ENCODE measurements at places on chromosomes 4 and X.

DNA sequence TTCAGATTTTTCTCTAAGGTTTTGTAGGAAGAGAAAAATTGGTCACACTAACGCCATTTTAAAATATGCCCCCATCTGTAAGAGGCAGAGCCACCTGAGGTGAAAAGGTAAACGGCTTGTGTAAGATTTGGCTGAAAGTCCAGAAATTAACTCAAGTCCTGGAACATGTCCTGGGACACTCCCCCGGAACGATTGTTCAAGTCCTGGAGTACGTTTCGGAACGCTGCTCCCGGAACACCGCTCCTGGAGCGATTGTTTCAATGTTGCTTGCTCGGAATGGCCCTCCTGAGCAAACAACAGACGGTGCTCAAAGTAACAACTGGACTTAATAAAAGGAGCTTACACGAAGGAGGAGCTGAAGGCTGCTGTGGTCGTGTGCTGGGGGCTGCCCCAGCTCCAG lies 796.5 kb upstream of the SLIT2 start:
- no peak for DNase-seq

DNA sequence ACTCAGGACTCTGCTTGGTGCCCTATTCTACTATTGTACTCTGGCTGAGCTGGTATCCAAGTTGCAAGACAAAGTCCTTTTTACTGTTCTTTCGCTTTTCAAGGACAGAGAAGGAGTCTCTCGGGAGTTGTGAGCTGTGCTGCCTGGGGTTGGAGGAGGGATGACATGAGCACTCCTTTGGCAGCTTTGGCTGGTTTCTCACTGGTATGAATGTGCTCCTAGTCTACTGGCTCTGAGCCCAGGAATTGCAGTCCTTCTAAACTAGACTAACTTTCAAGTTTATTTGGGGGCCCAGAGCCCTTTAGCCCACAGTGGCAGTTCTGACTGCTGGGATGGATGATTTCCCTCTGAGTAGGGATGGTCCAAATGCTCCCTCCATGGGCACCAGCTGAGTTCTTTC lies 997.1 kb downstream of the RAB28 start:
- no peak for DNase-seq

GRCh38 chrX:16589211-16589610 lies 60.7 kb upstream of the S100G start:
- no peak for DNase-seq

GRCh38 chr4:18454349-18454748 lies 432.8 kb upstream of the LCORL start:
- DNase-seq = no peak

GRCh38 chr4:141117935-141118334 lies 15.3 kb downstream of the RNF150 start:
- no peak for DNase-seq

DNA sequence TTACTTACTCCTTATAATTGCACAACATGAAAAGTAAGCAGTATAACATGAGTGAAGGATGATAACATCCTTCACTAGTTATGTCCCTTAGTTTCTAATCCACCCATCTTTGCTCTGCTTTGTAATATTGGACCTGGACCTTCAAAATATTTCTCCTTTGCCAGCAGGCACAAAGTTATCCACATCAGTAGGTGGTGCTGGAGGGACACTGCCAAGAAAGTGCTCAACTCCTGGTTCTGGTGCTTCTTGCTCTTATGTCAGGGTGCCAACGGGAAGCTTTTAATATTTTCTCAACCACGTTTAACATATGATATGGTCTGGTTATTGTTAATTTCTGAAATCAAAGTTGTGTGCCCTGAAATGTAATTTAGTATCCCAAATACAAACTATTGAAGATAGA lies 49.1 kb downstream of the TMEM165 start:
- DNase-seq = no peak

- no peak for DNase-seq
These were observed 14.4 kb downstream of the HTT-AS start for GRCh38 chr4:3059943-3060342.

DNA sequence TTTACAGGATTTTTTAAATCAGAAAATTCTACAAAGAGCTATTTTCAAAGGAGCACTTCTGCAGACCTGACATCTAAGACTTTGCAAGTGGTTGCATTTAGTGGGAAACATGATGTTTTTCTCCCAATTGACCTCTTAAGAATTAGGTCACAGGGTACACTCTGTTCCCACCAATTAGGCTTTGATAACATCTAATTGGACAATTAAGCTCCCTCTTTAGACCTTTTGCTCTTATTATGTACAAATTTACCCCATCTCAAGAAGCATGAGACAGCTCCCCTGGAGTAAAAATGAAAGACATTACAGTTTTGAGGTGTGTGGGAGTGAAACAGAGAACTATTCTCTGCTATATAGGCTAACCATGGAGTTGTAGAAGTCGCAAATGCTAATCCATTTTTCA lies 31.8 kb upstream of the AGA start:
- DNase-seq = no peak

GRCh38 chrX:43971966-43972961 lies 926 bp downstream of the NDP start:
- no peak for DNase-seq

GRCh38 chrX:56783450-56783831 lies 54.4 kb downstream of the NBDY start:
- peak; percentile 62 for DNase-seq

DNA sequence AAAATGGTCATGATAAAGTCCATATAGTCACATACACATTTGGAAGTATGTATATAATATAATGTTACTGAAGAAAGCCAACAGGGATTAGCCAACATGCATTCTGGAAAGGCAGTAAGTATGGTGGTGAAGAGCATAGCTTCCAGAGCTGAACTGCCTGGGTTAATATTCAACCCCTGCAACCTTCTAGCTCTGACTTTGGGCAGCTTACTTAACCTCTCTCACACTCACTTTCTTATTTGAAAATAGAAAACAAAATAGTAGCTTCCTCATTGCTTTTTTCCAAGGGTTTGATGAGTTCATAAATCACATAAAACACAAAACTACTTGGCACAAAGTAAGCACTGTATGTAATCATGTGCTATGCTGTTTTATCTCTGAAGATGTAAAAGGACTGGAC lies 216.4 kb downstream of the CHIC2 start:
- no peak for DNase-seq

DNA sequence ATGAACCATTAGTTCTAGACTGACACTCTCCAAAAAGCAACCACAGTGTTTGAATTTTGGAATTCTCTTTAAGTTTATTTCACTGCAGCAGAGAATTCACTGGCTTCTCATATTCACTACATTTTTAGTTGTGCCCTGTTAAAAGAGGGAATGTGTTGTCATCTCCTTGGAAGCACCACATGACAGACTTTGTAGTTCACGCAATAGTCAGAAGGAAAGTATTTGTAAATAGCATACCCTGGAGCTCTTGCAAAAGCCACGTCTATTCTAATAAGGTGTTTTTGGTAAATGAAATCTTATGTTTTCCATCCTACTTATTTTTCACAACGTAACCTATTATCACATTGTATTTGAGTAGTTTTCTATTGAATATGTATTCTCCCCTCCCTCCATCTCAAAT lies 25.8 kb downstream of the DOCK11 start:
- DNase-seq = no peak

GRCh38 chr4:180060159-180060889 lies 2182.9 kb upstream of the TENM3 start:
- DNase-seq = no peak

- no peak for DNase-seq
These were observed 42.3 kb upstream of the ACSL4 start for GRCh38 chrX:109775386-109775785.

DNA sequence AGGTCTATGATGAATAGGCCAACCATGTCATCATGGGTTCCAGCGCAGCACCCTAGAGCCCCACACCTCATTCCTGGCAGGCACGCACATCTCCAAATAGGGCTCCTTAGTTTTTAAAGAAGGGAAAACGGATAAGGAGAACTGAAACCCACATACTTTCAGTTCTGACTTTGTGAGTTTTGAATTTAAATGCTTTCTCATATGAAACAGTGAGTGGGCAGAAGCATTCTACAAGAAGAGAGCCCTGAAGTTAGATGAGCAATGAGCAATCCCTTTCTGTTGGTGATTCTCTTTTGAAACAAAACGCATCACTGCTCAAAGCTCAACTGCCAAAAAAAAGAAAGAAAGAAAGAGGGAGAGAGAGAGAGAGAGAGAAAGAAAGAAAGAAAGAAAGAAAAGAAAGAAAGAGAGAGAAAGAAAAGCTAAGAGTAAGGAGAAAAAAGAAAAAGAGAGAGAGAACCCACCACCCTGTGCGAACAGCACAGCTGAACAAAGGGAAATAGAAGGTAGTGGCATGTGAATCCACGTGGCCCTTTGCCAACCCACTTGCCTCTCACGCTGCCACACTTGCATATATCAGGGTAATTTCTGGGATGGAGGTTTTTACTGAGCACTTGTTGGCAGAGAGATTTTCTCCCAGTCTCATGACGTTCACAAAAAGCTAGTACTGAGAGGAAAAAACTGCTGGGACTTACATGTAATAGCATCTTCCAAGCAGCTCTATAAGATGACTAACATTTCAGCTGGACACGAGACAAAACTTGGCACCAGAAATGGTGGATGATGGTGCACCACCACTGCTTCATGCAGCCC lies 31.0 kb downstream of the TMSB4X start:
- no peak for DNase-seq

DNA sequence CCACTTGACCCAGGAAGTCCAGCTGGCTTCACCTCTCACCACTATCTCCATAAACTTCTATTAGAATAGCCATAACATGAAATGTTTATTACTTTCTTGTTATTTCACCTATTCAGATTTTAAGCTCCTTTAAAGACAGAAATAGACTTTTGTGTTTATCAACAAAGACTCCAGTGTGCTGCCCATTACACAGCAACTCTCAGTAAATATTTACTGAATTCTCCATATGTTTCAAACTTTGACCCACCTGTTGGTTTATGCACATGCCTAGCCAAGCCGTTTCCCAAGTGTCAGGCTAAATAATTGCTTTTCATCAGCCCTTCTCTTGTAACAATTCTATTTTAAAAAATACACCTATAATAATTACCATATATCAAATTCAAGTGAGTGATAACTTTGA lies 242.9 kb upstream of the NEIL3 start:
- no peak for DNase-seq

GRCh38 chr4:172692701-172693100 lies 475.9 kb upstream of the GALNT7 start:
- no peak for DNase-seq

- DNase-seq = no peak
These were observed 2.7 kb downstream of the TKTL1 start for GRCh38 chrX:154298312-154298711.

GRCh38 chr4:89306486-89307177 lies 968 bp downstream of the GPRIN3 start:
- no peak for DNase-seq

GRCh38 chr4:78938474-78938867 lies 767 bp downstream of the PAQR3 start:
- no peak for DNase-seq

DNA sequence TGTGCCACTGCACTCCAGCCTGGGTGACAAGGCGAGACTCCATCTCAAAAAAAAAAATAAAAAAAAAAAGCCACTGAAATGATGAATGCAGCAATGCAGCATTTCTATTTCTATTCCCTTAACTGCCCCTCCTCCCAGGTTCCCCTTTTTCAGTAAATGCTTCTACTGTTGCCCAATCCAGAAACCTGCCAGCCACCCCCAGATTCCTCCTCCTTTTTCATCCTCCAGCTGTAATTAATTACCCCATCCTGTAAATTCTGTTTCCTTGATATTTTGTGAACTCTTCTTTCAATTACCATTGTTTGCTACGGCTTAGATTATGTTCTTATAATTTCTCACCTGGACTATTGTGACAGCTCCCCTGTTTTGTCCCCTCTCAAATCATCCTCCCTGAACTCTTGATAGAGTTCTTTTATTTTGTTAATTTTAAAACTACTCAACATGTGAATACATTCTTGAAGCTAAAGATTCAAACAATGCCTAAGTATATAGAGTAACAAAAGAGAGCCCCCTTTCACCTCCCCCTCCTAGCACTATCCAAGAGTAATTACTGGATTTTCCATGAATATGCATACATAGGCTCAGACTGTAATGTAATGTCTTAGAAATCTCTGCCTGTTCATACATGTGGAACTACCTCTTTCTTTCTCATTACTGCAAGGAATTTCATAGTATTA lies 140.6 kb upstream of the GPC4 start:
- DNase-seq = no peak

GRCh38 chr4:83212041-83212851 lies 72.4 kb downstream of the COQ2 start:
- DNase-seq = peak; percentile 12

GRCh38 chrX:146887020-146887419 lies 72.5 kb upstream of the CXorf51A start:
- no peak for DNase-seq

GRCh38 chrX:34632384-34632783 lies 24.7 kb downstream of the TMEM47 start:
- no peak for DNase-seq

DNA sequence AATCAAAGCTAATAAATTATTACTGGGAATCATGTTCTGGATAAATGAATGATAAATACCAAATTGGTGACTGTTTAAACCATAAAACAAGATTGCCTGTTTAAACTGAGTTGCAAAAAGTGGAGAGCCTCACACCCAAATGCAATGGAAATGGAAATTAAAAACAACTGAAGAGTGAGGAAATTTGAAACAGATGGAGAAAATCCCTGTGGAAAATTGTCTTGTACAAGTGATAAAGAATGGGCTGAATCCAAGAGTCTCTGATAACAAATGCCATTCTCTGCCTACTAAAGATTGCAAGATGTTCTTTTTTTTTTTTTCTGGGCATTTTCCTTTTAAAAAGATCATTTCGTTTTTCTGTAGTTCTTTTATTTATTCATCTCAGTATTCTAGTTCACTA lies 426.3 kb downstream of the NLGN4X start:
- DNase-seq = no peak

DNA sequence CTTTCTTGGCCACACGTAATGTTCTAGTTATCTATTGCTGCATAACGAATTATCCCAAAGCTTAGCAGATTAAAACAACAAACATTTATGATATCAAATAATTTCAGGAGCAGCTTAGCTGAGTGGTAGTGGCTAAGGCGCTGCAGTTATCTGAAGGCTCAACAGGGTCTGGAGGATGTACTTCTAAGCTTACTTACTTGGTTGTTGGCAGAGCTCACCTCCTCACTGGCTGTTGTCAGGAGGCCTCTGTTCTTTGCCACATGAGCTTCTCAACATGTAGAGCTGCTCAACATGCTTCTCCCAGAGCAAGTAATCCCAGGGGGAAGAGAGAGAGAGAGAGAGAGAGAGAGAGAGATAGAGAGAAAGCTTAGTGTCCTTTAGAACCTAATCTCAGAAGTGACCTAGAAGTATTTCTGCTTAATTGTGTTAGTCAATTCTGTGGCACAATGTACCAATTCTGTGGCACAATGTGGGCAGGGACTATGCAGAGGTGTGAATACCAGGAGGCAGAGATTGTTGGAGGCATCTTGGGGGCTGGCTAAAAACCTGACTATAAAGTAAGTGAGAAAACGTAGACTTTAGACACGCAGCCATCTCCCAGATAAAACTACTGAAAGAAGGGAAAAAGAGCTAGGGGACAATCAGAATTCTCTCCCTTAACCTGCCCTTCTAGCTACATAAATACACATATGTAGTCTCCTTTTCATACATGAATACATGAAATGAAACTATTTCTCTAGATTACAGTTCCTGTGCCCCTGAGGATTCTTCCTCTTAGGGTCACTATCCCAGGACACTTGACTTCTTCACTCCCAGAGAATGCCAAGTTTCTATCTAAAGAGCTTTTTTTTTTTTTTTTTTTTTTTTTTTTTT lies 40.2 kb downstream of the HOPX start:
- no peak for DNase-seq

All from activated T-helper 1 cell treated with anti-CD3 and anti-CD28 coated beads, Interleukin-2, amount 50 U/mL, for 16 hours (primary cell).